ENCODE measurements at places on chromosomes 1 and 21. TPM values are rescaled to one million over a fixed set of nuclear protein-coding genes. Genes with fewer than 3 reads are reported as not detected.

OR14K1 gene
- not detected for total RNA-seq

DNA sequence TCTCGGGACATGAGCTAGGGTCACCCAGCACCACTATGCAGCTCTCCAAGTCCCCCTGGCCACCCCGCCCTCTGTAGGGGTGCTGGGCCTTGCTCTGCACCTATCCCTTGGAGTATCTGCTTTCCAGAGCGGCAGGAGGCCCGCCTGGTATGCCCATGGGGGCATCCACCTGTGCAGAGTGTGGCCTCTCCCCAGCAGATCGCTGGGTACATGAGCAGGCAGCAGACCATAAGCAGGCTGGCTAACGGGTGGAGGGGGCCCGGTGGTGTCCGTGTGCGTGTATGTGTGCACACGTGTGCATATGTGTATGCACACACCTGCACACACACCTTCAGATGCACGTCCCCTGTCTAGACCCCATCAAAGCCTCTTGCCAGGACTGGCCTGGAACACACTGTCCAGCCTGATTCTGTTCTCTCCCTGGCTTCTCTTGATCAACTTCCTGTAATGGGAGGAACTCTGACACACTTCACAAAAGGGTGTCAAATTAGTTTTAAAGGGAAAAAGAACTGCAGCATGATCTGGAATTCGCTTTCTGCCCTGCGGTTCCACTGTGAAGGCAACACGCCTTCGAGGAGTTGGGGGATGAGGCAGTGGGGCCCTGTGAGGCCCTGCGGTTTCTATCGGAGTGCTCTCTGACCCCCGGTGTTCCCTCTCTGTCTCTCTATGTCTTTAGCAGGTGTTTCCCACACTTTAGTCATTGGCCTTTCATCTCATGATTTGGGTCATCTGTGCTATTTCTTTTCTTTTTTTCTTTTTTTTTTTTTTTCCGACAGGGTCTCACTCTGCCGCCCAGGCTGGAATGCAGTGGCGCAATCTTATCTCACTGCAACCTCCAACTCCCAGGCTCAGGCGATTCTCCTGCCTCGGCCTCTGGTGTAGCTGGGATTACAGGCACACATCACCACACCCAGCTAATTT is 17.2 kb upstream of the NPHP4 start:
- DNase-seq, result no peak

DNA sequence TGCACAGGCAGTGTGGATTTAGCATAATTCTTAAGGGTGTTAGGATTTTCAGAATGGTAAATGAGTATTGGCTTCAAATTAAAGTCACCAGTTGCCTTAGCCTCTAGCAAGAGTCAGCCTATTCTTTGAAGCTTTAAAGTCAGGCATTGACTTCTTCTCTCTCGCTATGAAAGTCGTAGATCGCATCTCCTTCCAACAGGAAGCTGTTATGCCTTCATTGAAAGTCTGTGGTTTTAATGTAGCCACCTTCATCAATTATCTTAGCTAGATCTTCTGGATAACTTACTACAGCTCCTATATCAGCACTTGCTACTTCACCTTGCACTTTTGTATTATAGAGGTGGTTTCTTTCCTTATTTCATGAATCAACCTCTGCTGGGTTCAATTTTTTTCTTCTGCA is 320.2 kb downstream of the PTPRC start:
- no peak for DNase-seq

AGT gene
- under 0.01 TPM for total RNA-seq

GRCh38 chr1:22681556-22682276 is 28.7 kb downstream of the C1QB start:
- no peak for DNase-seq

GBP6 gene
- not detected for total RNA-seq

IL19 gene
- total RNA-seq, result not detected

DNA sequence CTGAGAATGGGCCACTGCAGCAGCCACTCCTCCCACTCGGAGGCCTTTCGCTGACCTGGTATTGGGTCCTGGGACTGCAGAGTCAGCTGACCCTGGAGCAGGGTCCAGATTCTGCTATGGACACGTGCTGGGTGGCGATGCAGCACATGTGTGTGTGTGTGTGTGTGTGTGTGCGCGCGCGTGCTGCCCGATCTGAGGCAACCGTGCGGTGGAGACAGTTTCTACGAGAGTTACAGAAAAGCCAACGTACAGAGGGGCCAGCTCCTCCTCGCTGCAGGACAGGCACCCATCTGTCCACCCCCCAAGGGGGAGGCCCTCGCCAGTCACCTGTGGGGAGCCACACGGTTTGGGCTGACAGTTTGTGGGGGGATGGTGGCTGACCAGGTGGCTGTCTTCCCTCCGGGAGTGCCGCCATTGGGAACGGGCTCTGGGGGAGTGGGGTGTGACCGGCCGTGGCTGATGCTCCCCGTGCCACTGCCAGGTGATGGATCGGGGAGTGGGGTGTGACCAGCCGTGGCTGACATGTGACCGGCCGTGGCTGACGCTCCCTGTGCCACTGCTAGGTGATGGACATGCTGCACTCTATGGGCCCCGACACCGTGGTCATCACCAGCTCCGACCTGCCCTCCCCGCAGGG is 24.0 kb downstream of the CSTB start:
- DNase-seq, result no peak

AMY1C gene
- not detected for total RNA-seq

PLA2G2C gene
- total RNA-seq, result not detected

ZBTB37 gene
- total RNA-seq, result 6.0 TPM

DNA sequence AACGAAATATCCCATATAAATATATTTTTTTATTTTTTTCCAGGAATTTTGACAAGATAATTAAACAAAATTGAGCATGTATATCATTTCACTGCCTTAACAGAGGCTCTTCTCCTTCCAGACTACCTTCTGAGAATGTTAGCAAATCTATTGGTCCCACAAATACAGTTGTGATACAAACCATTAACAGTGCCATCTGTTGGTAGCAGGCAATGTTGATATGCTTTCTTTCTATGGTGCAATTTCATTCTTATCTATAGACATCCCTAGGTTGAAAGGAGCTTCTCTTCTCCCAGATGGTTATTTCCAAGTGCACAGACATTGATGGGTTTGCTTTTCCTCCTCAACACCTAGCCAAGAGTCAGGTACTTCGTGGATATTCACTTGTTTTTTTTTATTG is 303.6 kb downstream of the USH2A start:
- DNase-seq, result no peak

DNA sequence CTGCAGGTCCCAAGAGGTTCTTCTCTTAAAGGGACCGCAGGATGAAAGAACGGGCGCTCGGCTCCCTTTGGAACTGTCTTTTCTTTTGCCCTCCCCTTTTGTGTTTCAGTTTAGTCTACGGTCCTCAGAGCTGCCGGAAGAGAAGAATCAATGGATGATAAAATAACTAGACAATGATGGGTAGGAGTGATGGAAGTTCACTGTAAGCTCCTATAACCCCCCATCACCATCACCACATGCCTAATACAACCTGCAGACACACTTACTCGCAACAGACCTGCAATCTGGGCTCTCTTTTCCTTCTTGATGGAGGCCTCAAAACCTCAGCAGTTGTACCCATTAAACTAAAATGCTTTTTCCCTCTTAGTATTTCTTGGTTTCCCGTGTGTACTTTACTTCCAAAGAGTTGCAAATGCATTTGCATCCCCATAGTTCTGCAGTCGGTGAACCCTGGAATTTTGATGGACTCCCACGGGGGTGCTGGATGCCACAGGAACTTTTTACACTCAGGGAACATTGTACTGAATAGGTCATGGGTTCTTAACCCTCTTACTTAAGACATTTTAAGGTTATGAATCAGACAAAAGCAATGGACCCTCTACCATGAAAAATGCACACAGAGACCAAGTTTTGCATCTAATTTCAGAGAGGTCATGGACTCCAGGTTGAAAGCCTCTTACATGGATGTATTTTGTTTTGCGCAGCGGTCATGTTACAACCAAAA is 633 bp upstream of the RFX5 start:
- DNase-seq, result no peak

- peak; percentile 58 for DNase-seq
Measured at GRCh38 chr1:234437423-234438171, 41.4 kb downstream of the TARBP1 start.

Data from dermis blood vessel endothelial cell (primary cell).